Dermis blood vessel endothelial cell (primary cell): ENCODE measurements at places on chromosomes 2 and 18. TPM values are rescaled to one million over a fixed set of nuclear protein-coding genes. Genes with fewer than 3 reads are reported as not detected.

- no peak for DNase-seq
Observed at GRCh38 chr18:56003009-56003719, 415.2 kb upstream of the TCF4 start.

DNA sequence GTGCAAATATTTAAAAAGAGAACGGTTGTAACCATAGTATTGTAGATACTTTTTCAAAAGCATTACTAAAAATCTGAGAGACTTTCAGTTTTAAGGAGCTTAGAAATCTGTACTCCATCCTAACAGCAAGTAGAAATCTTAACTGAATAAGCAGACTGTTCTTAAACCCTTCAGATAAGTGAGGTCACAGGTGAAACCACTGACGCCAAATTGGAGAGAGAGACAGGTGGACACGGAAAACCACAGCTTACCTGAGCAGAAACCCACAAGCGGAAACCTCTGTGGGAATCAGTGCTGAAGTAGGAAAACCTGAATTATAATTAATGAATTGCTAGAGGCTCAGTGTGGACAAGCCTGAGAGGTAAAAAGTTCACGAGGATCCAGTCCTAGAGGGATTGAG lies 959.4 kb upstream of the CELF4 start:
- no peak for DNase-seq

- DNase-seq = peak; percentile 66
Observed at GRCh38 chr2:71071681-71072398, 3.4 kb downstream of the NAGK start.

DNA sequence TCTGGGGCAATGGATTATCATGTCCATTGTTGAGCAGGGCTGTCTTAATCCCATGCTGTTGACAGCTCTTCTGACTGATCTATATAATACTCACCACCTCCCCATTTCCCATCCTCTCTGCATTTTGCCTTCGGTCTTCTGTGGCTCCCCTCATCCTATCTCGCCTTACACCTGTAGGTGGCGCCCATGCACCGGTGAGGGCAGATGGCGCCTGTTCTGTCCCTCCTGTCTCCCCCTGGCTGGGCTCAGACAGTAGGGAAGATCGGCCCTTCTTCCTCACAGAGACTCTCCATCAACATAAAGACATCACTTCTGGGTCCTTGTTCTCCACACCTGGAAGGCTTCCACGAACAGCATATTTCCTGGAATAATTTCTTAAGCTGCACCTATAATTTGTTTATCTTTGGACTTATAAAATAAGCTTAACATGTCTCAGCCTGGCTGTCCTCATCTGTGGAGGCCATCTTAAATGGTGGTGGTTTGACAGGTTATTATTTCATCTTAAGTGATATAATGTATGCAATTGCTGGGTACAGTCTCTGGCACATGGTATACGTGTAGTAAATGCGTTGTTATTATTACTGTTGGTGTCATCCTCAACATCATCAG lies 10.9 kb upstream of the CDH20 start:
- DNase-seq = peak; percentile 78

ALK gene
- total RNA-seq = not detected in 2 replicates
